ENCODE measurements at places on chromosomes 16 and 17. TPM values are rescaled to one million over a fixed set of nuclear protein-coding genes. Genes with fewer than 3 reads are reported as not detected.
A peak's percentile ranks its signal among the peaks of the same experiment; 100 is the strongest.

- no peak for DNase-seq
Measured at GRCh38 chr16:47395733-47396498, 64.9 kb downstream of the ITFG1 start.

GRCh38 chr17:38341035-38341721, 2.6 kb downstream of the GPR179 start:
- DNase-seq = peak; percentile 30

GRCh38 chr17:4270736-4271135, 7.0 kb upstream of the ANKFY1 start:
- DNase-seq = no peak

- DNase-seq = peak; percentile 91
Measured at GRCh38 chr16:75238132-75238852, 13.1 kb downstream of the BCAR1 start.

GRCh38 chr16:86015606-86016005, 116.6 kb downstream of the IRF8 start:
- peak; percentile 7 for DNase-seq

GRCh38 chr16:48681520-48681919, 71.5 kb upstream of the N4BP1 start:
- DNase-seq = no peak

DNA sequence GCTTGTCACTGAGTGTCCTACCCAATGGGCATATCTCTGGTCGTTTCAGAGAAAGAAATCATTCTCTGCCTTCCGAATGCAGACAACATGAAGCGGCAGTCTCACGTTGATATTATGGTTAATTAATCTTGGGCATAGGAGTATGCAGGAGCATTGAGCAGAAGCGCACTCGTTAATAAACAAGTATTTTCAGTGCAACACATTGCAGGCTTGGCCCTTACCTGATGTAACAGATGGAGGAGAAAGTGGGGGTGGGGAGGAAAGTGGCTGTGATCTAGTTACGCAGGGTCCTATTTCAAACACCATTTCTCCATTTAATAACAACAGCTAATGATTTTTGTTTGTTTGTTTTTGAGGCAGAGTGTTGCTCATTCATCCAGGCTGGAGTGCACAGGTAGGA, 414.0 kb upstream of the RBFOX1 start:
- DNase-seq = no peak

GRCh38 chr16:55257966-55258613, 65.9 kb upstream of the IRX6 start:
- peak; percentile 83 for DNase-seq

DNA sequence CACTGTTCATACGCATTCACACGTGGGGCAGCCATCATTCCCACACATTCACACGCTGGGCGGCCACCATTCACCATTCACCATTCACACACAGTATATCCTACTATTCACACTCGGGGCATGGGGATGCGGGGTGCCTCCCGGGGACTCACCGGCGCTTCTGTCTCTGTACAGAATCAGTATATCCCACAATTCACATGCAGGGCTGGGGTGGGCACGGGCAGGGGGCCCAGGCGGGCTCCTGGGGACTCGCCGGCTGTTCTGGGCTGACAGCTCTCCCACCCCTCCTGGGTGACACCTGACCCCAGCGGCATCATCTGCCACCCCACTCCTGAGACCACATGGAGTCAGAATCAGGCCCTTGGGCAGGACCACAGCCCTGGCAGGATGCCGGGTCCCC, 9.6 kb downstream of the NME3 start:
- DNase-seq = no peak

- peak; percentile 93 for DNase-seq
Measured at GRCh38 chr17:7988750-7989178, 13.7 kb upstream of the GUCY2D start.

Gene CACNG5
- polyA plus RNA-seq = not detected
